ENCODE measurements at places on chromosomes 7 and 10.

DNA sequence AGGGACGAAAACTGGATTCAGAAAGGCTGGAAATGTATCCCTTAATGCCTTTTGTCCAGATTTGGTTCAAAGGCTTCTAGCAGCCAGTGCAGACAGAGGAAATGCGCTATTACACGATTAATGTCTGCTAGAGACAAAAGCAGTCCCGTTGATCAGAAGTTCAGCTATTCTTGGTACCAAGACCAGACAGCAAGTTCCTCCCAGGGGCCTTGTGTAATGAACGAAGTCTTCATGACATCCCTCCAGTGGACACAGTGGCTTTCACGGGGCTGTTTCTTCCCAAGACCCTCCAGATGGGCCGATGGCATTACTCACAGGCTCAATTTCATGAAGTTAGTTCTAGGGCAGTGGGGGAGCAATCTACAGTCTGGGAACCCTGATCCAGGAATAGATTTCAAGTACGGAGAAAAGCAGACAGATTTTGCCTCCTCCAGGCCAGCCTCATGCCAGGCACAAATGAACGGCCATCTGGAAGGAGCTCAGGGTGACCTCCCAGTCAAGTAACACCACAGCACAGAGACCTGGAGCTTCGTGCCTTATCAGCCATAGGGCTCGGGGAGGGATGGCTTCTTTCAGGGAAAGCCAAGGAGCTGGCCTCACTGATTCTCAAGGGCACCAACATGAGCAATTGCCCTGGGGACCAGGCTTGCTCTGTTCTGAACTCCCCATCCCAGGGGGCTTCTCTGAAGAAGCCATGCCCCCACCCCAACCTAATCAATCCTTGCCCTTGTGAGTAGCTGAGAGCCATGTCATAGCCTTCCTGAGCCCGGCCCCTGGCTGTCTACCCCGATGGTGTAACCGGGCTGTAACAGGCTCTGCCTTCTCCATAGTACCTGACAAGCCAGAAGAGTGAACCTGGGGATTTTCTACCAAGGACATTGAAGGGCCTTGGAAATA, 101.1 kb downstream of the PRKAG2 start:
- DNase-seq, result no peak

- DNase-seq, result peak; percentile 69
Measured at GRCh38 chr7:157568770-157569584, 232.2 kb downstream of the DNAJB6 start.

- no peak for DNase-seq
Measured at GRCh38 chr10:133324857-133325260, 11.8 kb downstream of the CALY start.

DNA sequence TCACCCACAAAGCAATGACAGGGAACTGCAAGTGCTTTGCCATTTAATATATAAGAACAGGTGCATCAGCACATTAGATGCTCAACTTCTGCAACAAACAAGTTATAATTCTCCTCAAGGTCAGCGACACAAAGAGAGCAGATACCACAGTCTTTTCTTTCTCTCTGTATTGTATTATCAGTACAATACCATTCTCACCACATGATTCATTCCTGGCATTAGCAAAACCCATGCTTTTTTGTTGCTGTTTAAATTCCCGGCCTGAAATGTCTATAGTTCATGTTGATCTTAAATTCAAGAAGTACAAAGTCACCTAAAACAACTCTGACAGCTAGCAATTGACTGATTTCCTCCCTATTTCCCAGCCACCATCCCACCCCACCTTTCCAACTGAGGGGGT, 111.8 kb upstream of the FEZF1 start:
- no peak for DNase-seq

DNA sequence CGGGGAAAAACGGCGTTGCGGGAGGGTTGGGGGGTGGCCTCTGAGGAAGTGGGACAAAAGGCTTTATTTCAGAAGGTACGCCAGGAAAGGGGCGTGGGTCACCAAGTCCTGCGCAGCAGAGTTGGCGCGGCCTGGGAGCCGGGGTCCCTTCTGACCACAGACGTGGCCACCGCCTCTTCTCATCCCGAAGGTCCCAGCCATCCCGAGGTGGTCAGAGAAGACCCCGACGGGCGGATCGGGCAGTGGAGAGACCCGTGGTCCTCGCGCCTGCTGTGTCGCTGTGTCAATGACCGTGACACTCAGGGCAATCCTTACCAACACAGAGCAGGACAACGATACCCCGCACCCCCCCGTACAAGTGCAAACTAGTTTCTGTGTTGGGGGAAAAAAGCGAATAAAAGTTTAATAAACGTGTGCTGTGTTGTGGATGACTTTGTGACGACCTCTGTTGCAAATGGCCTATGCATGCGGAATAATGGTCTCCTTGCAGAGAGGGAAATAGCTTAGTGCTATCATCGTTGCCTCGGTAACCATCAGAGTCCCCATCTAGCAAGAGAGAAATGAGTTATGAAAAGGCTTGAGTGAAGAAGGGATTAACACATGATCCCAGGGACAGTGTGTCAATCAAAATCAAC, 19.4 kb upstream of the GATA3 start:
- no peak for DNase-seq

- no peak for DNase-seq
Measured at GRCh38 chr10:102935939-102936605, 18.0 kb downstream of the CNNM2 start.

- DNase-seq, result no peak
Measured at GRCh38 chr10:33869481-33869880, 535.0 kb upstream of the NRP1 start.

DNA sequence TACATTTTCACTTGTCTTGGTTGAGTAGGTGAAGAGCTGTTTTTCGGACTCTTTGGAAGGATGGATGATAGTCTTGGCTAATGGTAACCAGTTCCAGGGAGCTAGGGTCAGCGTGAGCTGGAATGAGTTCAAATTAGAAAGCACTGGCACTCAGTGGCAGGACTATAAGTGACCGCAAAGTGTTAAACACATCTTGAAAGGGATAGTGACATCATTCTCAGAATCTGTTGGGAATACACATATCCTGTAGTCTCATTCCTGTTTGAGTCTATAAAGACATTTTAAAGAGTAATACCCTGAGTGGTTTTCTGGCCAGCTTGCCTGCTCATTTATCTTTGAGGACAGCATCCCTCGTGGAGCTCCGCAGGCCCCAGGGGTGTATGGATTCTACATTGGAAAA, 56.7 kb upstream of the TMEM248 start:
- DNase-seq, result no peak

DNA sequence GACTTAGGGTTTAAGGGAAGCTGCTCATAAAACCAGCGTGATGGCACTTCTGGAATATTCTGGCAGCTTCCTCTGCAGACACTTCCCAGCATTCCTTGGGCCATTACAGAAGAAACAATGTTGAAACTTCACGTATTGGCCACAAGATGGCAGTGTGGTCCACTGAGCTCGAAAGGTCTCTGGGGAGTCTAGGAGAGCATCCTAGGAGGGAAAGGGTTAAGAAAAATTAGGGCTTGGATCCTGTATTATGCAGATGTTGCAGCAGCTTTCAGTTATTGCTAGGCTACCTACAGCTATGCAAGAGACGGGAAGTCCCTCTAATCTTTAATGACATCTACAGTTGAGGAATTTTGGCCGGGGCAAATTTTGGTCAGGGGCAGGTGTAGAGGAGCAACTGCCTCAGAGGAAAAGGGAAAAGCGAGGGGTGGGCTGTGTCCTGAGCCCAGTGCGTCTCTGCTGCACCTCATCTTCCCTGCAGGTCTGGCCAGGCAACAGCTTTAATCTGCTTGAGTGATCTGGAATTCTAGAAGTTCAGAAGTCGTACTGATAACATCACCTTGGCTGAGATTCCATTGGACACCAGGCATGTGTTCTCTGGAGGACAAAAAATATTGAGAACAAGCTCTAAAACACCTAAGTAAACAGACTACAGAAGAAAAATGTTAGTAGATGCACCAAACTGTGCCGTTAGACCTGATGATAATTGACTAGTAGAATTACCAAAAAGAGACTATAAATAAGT, 220.8 kb upstream of the PRSS58 start:
- DNase-seq, result peak; percentile 29

- no peak for DNase-seq
Measured at GRCh38 chr10:571688-572451, 117.6 kb downstream of the DIP2C start.

DNA sequence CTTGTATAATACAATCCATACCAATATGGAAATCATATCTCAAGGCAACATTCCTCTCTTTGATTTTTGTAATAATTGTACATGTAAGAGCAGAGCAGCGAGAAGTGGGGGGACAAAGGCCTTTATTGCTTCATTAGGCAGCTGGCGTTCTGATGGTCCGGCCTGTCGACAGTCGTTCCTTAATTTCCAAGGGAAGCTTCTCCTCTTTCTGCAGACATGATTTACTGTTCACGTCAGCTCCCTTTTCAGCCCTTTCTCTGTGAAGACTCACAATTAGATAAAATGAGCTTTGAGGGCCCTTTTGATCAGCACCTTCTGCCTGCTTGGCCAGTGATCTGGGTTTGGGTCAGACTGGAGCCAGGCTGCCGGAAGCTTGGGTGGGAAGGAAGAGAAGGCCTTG, 65.6 kb upstream of the CTBP2 start:
- DNase-seq, result no peak

DNA sequence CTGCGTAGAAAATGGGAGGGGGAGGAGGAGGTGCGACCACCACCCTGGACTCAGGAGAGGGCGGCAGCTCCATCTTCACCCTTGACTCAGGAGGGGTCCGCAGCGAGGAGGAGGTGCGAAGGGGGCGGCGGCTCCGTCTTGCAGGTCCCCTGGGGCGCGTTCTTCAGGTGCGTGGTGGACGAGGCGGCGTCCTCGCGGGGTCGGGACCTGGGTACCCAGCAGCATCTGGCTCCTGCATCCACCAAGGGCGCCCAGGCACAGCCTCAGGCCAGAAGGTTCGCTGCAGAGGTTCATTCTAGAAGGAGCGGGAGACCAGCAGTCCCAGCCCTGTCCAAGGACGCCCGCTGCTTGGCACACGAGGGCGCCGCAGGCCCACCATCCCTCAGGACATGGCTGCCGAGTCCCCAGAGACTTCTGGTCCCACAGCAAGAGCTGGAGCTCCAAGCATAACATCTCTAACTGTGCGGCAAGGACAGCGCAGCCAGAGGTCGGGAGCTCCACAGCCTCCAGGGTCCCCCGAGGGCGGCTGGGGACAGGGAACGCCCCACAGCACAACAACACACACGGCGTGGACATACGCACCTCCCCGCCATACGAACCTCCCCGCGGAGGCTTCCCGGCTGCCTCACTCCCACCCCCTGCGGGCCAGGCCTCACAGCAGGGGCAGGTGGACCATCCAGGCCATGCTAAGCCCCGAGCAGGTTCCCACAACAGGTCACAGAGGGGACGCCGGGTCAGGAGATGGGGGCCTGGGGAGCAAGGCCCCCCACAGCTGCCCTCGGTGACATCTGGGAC, 16.8 kb upstream of the DPYSL4 start:
- no peak for DNase-seq

- DNase-seq, result no peak
Measured at GRCh38 chr7:94391726-94392392, 2.8 kb upstream of the COL1A2 start.

DNA sequence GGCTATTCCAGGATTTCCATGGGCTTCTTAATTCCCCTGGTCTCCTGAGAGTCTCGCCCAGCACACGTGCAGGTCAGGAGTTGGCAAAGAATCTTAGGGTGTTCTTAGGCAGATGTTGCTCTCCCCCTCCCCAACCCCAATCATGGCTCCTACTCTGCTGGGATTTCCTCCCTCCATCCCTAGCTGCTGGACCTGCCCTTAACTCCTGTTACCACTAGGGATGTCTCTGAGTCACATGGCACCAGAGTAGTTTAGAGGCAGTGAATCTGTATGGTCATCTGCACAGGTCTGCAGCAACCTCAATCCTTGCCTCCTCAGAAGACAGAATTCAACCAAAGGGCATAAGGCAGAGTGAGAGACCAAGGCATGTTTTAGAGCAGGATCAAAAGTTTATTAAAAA, 51.8 kb upstream of the CHST3 start:
- no peak for DNase-seq

GRCh38 chr7:113087071-113087998, 708 bp upstream of the GPR85 start:
- no peak for DNase-seq

DNA sequence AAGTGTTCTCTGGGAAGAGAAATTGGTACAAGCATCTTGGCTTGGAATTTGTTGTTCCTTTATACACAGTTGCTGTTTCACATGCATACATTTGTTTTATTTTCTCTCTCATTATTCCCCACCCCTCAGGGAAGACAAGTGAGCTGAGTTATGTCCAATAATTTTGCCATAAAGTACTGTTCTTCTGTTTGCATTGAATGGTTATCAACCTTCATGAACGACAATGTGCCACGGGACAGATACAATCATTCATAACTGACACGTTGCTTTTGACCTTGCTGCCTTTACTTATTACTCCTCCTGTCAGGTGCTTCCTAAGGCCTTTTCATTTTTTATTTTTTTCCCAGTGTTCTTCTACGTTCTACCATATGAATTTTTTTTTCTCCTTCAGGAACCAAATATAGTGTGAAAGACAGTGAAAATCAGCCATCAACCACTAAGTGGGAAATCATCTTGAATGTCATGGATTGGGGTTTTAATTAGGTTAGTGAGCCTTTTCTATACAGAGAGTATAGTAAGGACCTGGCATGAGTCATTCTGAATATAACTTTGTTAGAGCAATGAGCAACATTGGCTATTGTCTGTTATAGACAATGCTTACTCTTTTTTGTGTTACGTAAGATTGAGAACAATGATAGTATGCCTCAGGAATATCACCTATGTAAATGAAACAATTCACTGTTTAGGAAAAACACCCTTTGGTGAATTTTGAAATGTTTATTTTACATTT, 383.2 kb downstream of the MALRD1 start:
- no peak for DNase-seq

DNA sequence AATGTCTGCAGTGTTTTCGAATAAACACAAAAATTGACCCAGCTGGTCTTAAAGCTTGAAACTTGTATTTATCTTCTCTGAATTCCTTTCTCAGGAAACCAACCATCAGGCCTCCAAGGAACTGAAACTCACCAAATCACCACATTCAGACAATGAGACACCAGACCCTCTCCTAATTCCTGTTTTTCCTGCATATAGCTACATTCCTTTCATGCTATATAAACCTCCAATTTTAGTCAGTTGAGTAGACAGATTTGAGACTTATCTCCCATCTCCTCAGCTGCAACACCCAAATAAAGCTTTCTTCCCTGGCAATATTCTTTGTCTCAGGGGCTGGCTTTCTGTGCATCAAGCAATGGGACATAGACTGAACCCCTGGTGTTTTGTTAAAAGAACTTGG, 317.0 kb downstream of the CACNA2D1 start:
- no peak for DNase-seq

GRCh38 chr10:105793071-105793470, 1152.0 kb downstream of the SORCS3 start:
- DNase-seq, result no peak

DNA sequence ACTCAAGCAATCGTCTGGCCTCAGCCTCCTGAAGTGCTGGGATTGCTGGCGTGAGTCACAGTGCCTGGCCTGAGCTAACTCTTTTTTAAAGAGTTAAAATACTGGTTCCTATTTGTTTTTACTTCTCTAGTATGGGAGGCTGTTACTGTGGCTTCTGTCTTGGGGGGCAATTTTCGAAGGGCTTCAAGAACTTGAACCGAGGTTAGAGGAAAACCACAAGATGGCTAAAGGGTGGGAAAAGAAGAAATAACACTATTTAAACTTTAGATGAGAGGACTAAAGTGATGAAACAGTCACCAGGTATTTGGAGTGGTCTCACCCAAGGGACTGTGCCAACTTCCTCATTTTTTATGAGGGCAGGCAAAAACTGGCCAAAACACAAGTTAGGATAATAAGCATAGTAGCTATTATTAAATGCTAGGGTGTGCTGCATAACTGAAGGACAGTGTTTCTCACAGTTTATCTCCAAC, 17.8 kb downstream of the MET start:
- no peak for DNase-seq
